ENCODE measurements at places on chromosomes 6 and 20. TPM values are rescaled to one million over a fixed set of nuclear protein-coding genes. Genes with fewer than 3 reads are reported as not detected.

DNA sequence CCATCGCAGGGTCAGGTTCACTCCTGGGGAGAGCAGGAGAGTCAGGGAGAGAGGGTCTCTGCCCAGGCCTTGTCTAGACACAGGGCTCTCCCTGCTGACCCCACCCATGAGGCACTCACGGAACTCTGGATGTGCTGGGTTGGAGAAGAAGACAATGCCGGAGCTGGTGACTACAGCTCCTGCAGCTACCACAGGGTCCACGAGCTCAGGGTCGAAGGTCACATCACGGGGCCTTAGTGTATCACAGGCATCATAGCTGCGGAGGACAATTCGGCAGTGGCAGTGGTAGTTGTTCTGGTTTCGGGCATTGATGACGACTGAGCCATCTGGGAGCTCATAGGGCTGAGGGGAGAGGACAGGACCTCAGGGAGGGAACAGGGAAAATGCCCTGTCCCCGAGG is 2.7 kb downstream of the NEU1 start:
- no peak for DNase-seq

DNA sequence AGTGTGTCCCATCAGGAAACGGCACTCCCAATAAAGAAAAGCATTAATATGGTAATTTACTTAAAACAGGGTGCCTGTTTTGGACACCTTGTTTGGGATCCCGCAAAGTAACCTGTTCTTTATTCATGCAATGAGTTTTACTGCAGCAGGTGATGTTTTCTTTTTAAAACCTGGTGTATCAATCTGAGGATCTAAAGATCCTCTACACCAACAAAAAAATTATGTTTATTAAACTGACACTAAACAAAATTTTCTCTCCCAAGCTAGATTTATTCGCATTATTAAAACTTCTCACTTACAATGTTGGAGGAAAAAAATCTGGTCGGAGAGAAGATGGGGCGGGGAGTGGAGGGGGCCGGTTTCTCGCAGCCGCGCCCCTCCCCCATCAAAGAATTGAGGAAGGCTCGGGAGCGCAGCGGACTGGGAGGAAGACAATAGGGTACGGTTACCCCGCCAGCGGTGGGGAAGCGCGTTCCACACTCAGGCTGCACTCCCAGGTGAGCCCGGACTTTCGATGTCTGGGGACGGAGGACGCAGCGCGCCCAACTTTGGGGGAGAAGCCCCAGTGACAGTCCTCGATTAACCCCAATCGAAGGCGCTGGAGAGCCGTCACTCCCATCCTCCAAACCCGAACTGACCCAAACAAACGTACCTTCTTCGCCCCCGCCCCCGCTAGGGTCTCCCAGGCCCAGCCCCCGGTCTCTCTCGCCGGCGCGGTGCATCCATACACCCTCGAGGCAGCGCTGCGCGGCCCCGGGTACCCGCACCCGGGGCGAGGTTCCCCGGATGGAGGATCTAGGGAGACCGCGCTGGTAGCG is 1.3 kb downstream of the CD24 start:
- no peak for DNase-seq

- no peak for DNase-seq
Measured at GRCh38 chr6:25088513-25088912, 152.8 kb upstream of the RIPOR2 start.

DNA sequence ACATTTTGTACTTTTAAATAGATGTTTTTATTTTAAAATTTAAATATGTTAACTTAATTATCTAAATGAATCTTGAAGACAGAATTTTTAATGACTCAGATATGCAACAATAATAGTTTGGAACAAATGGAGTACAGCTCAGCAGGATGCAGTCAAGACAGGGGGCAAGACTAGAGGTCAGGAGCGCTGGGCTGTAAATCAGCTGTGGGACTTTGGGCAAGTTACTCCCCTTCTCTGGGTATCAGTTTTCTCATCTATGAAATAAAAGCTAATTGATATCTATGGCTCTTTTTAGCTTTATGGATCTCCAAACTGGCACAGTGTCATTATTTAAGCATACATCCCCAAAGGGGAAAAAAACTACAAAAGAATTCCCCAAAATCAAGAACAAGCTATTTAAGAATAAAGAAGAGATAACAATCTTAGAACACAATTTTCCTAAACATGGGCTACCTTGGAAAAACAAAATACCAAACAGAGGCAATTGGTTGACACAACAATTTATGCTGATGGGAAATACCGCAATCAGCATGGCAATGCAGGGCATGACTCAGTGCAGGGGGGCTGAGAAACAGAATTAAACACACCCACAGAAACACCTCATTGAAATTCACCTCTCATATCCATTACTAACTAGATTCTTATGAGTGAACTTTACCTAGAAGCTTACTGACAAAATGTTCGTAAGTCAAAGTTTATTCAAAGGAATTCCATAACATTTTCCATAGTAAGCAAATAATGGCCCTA is 188.2 kb downstream of the SIM1 start:
- no peak for DNase-seq

- DNase-seq: no peak
Measured at GRCh38 chr6:166366921-166367320, 15.8 kb downstream of the MPC1 start.

DNA sequence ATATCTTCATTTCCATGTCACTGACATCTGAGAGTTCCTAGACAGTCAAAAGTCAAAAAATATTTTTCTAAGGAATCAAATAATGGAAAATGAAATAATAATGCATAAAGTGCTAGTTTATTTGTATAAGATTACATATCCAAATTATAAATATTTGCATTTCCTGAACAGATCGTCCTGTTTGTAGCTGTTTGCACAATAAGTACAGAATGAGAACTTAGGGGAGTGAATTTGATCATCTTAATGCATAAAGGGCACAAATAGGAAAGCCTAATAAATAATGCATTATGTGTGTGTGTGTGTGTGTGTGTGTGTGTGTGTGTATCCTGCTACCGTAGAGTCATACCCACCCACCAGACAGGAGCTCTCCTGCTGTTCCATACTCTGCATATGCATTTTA is 521.0 kb upstream of the EPHA7 start:
- DNase-seq: no peak

RIMS4 gene
- 0.07 TPM for total RNA-seq

ADGRB3 gene
- 4.7 TPM for total RNA-seq

All from epithelial cell of proximal tubule (primary cell).